ENCODE measurements at places on chromosomes 6 and 20.

- no peak for DNase-seq
- no peaks in the 10 kb centered on the region for H3K27me3 ChIP-seq
- H3K4me3 ChIP-seq, result peak overlapping the region; percentile 94
- H3K36me3 ChIP-seq, result no peaks in the 10 kb centered on the region
These were observed 792 bp upstream of the MICA start for GRCh38 chr6:31402324-31403282.

DNA sequence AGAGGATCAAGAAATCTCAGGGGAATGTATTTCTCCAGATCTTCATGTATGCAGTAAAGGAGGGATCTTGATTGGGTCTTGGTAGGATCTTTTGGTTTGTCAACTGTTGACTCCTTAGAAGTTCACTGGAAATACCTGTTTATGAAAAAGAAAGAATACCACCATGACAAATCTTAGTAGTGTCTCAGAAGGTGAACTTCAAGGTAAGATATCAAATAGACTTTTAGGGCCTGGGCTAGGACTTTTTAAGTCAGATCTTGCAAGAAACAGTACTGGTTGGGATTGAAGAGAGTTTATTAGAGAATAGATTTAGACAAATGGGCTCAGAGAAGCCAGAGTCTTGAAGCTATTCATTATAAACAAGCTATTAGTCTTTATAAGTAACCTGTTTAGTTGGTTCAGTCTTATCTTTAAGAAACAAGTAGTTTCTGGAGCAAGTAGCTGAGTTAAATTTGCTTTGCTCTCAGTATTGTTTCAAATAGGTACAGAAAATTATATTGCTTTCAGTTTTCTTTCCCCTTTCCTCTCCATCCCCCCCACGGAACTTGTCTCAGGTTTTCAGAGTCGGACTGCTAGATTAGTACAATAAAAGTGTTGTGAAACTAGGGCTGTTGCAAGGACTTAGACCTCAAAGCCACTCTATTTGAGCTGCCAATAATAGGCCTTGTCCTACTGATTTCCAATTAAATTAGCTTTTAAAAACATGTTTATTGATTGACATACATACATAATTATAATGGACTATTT, 529.1 kb upstream of the CITED2 start:
- H3K4me1 ChIP-seq, result peaks cover 8% of the 10 kb centered on the region
- H3K27me3 ChIP-seq, result no peaks in the 10 kb centered on the region
- no peak overlapping the region for H3K27ac ChIP-seq
- no peak for DNase-seq

DNA sequence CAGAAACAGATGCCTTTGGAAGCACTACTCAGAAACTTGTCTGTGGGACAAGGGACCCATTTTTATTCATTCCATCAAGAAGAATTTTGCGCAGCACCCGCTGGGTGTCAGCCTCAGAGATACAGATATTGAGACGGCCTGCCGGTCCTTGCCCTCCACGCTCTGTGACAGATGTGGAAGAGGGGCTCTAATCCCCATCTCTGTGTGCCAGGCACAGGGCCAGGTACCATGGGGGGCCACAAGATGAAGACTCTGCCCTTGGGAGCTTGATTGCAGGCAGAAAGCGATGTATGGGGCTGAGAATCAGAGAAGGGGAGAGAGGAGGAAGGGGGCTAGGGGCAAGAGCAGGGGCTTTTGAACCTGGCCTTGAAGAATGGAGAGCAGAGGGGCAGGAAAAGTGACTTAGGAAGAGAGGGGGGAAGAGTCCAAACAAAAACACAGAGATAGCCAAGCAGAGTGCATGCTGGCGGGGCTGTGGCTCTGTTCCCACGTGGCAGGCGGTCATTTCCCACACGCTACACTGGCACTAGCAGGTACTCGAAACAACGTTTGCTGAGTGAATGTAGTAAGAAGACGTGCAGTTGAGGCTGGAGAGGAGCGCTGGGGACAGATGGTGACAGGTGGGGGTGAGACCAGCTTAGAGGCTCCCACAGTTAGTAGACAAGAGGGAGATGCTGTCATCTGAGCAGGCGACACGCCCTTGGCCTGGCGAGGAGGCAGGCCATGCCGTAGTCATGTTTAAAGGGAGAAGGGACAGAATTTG, 170.3 kb upstream of the SNX9 start:
- H3K27ac ChIP-seq, result no peak overlapping the region
- H3K4me3 ChIP-seq, result no peak overlapping the region
- H3K36me3 ChIP-seq, result no peaks in the 10 kb centered on the region
- no peaks in the 10 kb centered on the region for H3K27me3 ChIP-seq
- peaks cover 6% of the 10 kb centered on the region for H3K4me1 ChIP-seq

GRCh38 chr20:63467294-63468083, 5.0 kb downstream of the KCNQ2 start:
- no peak for DNase-seq
- no peak overlapping the region for H3K4me3 ChIP-seq
- H3K4me1 ChIP-seq, result peaks cover 13% of the 10 kb centered on the region
- H3K36me3 ChIP-seq, result no peaks in the 10 kb centered on the region
- H3K27ac ChIP-seq, result no peak overlapping the region
- peaks cover 9% of the 10 kb centered on the region for H3K27me3 ChIP-seq

DNA sequence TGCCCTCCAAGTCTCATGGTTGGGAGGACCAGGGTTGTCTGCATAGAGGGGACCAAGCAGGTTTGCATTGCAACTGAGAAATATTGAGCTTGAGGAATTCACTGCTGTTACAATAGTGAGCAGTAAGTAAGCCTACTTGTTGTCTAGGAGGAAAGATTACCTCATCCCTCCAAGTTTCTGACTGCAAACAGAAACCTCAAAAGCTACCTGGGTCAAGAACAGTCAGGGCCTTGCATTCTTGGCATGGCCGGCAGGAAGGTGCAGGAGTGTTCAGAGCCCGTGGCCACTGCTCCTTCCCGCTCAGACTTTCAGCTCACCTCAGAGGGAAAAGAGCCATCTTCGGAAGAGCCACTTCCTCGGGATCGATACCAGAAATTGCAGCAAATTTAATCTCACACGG, 46.0 kb upstream of the DOK5 start:
- H3K27me3 ChIP-seq, result no peaks in the 10 kb centered on the region
- H3K4me1 ChIP-seq, result no peaks in the 10 kb centered on the region
- H3K27ac ChIP-seq, result no peak overlapping the region
- H3K36me3 ChIP-seq, result no peaks in the 10 kb centered on the region
- DNase-seq, result no peak
- H3K4me3 ChIP-seq, result no peak overlapping the region

DNA sequence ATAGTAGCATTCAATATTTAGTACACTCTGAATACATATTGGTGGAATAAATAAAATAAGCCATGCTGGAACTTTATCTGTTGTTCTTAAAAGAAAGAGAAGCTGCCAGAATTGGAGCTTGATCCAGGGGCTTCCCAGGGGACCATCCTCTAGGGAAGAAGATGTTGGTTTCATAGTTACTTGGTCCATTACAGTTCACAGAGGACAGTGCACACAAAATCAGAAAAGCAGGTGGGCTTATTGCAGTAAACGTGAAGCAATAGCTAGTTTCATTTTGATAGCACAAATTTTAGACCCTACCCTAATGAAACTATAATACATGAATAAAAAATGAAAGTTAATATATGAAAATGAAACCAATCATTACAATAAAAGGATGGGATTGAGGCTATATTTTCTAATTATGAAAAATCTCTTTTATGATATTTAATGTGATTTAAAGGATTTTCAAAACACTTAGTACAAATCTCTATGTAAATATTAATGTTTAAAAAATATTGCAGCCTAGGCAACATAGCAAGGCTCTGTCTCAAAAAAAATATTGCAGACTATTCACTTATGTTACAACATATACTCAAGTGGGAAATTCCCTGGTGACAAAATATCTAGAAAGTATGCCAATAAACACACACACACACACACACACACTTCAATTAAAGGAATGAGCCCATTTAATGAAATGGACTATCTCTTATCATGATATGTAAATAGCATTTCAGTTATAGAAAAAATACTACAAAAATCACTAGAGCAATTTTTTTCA, 227.0 kb upstream of the MARCKS start:
- no peaks in the 10 kb centered on the region for H3K27me3 ChIP-seq
- H3K36me3 ChIP-seq, result no peaks in the 10 kb centered on the region
- DNase-seq, result no peak
- H3K4me1 ChIP-seq, result peaks cover 45% of the 10 kb centered on the region
- peak overlapping the region; percentile 27 for H3K27ac ChIP-seq

All from vagina (tissue), 2 donors.